ENCODE measurements at places on chromosomes 11 and 22.
A peak's percentile ranks its signal among the peaks of the same experiment; 100 is the strongest.

GRCh38 chr22:17098379-17098819, 13.6 kb downstream of the IL17RA start:
- no peak for DNase-seq

- peak; percentile 100 for DNase-seq
Observed at GRCh38 chr22:35629406-35630216, 12.5 kb upstream of the MB start.

DNA sequence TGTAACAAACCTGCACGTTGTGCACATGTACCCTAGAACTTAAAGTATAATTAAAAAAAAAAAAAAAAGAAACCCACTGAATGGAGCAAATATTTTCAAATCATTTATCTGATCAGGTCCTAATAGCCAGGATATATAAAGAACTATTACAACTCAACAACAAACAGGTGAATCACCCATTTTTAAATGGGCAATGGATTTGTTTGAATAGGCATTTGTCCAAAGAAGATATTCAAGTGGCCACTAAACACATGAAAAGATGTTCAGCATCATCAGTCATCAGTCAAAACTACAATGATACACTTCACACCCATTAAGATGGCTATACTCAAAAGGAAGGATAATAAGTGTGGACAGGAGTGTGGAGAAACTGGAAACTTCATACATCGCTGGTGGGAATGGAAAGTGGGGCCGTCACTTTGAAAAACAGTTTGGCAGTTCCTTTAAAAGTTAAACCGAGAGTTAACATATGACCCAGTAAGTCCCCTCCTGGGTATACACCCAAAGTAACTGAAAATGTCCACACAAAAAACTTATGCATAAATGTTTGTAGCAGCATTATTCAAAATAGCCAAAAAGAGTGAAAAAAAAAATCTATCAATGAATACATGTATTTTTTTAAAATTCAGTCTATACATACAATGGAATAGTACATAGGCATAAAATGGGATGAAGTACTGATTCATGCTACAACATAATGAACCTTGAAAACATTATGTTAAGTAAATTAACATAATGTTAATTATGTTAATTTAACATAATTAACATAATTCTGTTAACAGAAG, 53.1 kb downstream of the ARRB1 start:
- DNase-seq = no peak

DNA sequence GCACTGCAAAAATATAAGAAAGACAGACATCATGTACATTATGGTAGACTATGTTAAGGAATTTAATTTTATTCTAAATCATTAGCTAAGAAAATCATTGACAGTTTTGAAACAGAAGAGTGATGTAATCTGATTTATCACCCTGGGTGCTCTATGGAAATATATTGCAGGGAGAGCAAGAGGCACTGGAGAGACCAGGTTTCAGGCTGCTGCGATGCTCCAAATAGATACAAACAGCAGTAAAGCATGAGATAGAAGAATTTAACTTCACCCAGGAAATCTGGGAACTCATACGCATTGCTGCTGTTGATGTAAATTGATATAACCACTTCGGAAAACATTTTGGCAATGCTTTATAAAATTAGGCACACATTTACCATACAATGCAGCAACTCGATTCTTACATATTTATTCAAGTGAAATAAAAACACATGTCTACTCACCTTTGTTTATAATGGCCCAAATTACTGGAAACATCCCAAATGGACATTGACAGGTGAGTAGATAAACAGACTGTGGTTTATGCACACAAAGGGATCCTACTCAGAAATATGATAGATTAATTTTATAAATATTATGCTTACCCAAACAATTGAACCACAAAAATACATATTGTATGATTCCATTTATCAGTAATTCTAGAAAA, 535.1 kb upstream of the CHORDC1 start:
- DNase-seq = no peak

DNA sequence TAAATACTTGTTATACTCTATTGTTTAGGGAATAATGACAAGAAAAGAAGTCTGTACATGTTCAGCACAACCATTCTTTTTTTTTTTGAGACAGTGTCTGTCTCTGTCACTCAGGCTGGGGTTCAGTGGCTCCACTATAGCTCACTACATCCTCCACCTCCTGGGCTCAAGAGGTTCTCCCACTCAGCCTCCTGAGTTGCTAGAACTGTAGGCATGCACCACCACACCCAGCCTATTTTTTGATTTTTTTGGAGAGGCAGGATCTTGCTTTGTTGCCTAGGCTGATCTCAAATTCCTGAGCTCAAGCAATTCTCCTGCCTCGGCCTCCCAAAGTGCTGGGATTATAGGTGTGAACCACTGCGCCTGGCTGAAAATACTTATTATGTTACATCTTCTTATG, 250.0 kb downstream of the MIAT start:
- no peak for DNase-seq

DNA sequence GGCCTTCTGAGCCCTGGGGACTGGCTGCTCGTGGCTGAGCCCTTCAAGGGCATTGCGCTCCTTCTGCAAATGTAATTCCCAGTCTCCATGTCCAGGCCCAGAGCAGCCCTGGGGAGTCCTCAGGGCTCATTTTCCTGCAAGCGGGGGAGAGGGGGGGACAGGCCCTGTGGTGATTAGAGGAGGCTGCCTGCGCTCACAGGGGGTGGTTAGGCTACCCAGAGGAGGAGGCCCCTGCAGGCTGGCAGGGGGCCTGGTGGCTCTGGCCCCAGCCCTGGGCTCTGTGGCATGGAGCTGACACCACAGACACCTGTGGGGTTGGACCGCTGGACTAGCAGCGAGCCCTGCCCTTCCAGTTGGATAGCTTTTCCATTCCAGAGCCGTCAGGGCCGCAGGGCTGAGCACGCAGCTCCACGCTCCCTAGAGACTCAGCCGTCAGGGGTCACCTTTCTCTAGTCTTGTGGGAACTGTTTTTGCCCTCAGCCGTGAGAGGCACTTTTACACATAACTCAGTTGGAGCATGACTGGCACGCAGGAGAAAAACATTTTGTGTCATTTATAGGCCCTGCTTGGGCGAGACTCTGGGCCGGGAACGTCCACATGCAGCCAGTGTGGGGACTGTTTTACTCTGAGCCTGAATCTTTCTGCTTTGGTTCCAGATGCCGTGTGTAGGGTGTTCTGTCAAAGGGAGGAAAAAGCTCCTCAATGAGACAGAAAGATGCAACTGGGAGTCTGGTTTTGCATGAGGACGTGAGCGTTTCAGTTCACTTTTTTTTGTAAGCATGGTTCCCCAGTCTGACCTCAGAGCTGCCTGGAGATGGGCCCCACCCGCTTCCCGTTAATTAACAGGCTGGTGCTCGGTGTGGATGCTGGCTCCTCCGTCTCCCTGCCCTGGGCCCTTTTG, 58.1 kb downstream of the LRP5 start:
- DNase-seq = no peak

GRCh38 chr22:47356511-47357011, 594.1 kb downstream of the TBC1D22A start:
- no peak for DNase-seq

DNA sequence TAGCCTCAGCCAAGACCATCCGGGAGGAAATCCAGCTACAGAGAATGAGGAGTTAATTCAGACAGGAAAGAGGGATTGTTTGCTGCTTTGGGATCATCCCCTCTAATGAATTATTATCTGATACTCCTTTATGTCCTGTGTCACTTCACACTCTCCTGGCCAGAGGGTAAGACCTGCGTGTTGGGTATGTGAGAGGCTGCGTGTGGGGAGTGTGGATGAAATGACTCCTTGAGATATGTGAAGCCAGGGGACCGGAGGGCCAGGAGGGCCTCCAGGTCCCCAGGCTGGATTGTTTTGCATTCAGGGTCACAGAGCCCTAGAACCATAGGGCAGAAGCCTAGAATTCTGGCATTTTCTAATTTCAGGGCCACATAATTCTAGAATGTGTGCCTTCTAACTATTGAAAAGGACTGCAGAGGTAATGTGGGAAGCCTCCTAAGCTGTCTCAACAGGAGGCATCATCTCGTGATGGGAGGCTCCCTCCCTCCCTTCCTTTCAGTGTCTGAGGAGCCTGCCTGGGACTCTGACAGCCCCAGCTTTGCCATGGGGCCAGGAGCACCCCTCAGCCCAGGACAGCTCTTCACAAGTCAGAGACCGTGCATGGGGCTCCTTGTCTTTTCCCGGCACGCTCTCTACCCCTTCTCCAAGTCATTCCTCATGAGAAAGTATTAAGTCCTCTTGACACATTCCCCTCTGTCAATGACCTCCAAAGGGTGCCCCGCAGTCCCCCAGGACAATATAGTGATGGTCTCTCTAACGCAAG, 3.7 kb downstream of the TPBGL start:
- DNase-seq = no peak

DNA sequence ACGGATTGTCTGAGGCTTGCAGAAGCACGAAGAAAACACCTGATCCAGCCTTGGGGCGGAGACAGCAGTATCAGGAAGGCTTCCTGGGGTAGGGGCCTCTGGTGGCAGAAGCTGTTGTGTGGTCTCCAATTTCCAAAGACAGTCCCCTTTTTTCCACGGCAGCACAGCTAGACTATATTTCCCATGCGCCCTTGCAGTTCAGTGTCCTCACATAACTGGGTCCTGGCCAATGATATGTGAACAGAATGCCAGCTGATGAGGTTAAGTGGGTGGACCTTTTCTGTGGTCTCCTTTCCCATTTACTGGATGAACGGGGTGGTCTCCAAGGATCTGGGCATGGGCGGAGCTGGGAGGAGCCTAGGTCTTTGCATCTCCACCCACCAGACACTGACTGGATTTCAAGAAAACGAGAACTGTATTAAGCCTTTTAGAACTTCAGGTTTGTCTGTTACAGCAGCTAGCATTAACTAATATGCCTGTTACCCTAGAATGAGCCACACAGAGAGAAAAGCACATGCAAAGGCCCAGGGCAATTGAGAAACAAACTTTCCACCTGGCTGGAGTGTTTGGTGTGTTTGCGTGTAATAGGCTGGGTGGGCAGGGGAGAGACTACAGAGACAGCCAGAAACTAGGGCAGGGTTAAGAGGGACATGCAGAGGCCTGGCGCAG, 6.2 kb downstream of the GAL3ST1 start:
- no peak for DNase-seq

GRCh38 chr11:108062336-108062735, 53.6 kb downstream of the CUL5 start:
- no peak for DNase-seq

DNA sequence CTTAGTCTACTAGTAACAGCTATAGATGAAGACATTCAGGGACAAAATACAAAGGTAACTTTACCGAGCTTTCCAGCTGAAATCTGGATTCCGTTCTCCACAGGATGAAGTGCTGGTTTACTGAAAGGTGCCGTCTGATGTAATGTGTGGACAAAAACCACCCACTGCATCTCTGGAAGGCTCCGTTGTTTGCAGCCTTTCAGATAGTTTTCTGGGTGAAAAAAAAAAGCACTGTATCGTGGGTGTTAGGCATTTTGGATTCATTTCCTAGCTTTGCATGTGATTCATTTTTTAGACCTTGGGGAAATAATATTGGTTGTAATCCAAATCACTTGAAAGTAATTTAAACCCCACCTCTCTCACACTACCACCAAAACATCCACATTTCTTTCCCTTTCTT, 10.4 kb downstream of the JAM3 start:
- DNase-seq = no peak

DNA sequence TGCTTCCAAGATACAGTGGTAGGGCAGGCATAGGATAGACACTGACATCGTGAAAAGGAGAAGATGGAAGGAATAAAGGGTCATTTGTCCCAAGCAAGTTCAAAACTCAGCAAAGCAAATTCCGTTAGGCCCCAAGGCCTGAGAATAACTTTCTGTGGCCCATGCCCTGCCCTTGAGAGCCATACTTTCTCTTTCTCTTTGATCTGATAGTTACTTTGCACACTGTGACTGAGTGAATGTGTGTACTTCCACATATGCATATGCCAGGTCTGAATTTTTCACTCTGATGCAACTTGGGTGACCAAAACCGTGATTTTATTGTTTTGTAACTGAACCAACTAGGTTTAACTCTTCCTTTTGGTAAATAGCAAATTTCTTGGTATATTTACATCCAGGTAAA, 371.5 kb downstream of the RAB38 start:
- no peak for DNase-seq

GRCh38 chr11:10694486-10695239, 1.1 kb upstream of the IRAG1 start:
- no peak for DNase-seq

- no peak for DNase-seq
Observed at GRCh38 chr22:30668386-30668710, 673 bp upstream of the DUSP18 start.

- DNase-seq = no peak
Observed at GRCh38 chr11:66371627-66372415, at the start of gene SLC29A2. Gene SLC29A2 (minus strand): TSS chr11:66371760. CDS start chr11:66371591, 169 bp downstream.

DNA sequence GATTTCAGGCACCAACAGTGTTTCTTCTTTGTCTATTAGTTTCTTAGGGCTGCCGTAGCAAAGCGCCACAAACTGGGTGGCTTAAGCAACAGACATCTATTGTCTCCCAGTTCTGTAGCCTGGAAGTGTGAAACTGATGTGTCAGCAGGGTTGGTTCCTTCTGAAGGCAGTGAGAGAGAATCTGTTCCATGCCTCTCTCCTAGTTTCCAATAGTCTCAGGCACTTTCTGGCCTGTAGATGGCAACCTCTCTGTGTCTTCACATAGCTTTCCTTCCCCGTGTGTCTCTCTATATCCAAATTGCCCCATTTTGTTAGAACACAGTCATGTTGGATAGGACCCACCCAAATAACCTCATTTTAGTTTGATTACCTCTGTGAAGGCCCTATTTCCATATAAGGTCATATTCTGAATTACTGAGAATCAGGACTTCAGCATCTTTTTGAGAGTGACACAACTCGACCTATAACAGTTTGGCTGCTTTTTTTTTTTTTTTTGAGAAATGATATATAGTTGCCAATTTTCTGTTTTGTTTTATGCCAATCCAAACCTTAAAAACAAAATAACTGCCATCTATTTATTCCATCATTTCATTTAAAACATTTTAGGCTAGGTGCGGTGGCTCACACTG, 108.2 kb downstream of the SLC36A4 start:
- DNase-seq = peak; percentile 32

GRCh38 chr22:17807578-17808410, 33.5 kb upstream of the BID start:
- no peak for DNase-seq

DNA sequence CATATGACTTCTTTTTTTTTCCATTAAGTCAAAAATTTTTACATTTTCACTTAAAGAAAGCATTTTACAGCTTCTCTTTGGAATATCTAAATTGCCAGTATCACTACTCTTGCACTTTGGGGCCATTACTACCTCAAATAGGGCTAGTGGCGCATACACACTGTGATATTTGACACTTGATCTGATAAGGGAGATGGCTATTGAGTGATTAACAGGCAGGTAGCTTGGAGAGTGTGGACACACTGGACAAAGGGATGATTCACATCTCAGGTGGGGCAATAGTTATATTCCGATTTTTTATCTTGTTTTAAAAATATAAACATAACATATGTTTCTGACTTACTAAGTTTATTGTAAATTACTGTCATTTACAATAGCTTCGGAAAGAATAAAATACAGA, 2219.9 kb downstream of the LRRC4C start:
- DNase-seq = no peak

DNA sequence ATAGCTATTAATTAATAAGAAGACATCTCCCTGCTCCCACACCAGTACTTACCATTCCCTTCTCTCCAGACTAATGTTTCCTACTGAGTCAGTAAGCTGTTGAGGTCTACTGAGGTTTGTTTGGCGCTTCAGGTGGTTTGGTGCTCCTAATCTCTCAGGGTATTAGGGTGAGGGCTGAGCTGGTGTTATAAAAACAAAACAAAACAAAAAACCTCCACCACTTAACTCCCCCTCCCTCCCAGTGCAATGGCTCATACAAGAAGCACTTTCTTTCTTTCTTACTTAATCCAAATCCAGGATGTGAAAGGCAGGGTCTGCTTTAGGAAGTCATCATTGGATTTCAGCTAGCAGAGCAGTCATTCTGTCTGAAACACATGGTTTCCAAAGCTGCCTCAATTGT, 15.3 kb downstream of the CSTPP1 start:
- DNase-seq = no peak
